Progenitor cell of endocrine pancreas (in vitro differentiated cells): ENCODE measurements at places on chromosomes 12 and 14.

DNA sequence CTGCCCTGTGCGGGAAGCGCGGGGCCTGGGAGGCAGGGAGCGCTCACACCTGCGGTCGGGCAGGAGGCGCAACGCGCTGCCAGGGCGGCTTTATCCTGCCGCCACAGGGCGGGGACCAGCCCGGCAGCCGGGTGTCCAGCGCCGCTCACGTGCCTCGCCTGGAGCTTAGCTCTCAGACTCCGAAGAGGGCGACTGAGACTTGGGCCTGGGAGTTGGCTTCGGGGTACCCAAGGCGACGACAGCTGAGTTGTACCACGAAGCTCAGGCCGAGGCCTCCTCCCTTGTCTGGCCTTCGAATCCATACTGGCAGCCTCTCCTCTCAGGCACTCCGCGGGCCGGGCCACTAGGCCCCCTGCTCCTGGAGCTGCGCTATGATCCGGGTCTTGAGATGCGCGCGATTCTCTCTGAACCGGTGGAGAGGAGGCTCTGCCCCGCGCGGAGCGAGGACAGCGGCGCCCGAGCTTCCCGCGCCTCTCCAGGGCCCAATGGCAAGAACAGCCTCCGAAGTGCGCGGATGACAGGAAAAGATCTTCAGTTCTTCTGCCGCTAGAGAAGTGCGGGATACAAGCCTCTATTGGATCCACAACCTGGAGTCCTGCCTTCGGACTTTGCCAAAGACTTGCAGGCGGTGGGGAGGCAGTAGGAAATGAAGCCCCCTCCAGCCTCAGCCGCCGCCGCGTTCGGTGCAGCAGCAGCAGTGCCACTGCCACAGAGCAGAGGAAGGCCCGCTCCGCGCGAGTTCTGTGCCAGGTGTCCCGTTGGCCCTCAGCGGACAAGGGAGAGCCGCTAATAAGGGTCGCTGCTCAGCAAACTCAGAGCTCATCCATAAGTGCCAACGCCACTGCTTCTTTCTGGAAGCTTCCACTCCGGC lies 6.8 kb downstream of the SIX1 start:
- DNase-seq: peak; percentile 23

DNA sequence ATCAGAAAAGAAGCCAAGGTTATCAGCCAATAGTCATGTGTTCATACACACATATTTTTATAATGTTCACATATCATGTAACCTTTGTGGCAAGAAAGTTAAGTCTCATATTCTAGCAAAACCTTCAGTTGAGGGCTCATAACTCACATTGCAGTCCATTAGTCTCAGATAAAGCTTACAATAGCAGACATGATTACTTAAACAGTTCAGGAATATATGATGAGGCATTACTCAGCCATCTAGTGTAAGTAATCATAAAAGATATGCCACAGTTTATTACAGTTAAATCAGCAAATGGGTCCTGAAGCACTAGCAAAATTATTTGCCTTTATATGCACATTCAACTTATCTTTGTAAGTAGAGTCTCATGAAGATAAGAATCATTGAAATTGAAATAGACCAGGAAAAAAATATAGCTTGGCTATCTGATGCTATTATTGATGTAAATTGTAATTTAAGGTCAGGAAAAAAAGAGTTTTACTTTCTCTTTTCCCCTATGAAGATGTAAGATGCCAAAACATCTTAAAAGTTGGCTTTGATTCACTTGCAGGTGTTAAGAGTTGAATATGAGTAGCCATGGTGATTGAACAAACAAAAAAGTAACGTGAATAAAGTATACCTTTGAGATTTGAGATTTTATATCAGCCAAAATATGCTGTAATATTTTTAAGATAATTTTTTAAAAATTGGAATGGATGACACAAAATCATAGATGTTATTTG lies 537.0 kb downstream of the SLC6A15 start:
- no peak for DNase-seq

GRCh38 chr14:76763096-76764041 lies 2.1 kb downstream of the VASH1 start:
- DNase-seq: no peak

- DNase-seq: no peak
Observed at GRCh38 chr12:2683283-2684025, 111.3 kb upstream of the FKBP4 start.

DNA sequence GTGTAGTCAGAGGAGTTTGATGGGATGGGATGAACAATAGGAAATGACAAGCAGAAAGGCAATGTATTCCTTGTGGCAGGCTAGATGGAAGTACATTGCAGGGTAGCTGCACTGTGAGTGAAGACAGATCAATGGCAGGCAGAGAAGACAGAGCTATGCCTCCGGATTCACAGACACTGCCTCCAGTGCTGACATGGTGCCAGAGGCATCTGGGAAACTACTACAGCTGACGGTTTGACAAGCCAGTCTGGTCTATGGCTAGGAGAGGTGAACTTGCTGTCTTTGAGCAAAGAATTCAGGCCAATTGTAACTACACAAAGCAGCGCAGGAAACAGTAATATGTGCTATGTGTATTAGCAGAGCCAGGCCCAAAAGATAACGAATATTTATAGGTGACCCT lies 193.5 kb downstream of the DIO2 start:
- DNase-seq: no peak

DNA sequence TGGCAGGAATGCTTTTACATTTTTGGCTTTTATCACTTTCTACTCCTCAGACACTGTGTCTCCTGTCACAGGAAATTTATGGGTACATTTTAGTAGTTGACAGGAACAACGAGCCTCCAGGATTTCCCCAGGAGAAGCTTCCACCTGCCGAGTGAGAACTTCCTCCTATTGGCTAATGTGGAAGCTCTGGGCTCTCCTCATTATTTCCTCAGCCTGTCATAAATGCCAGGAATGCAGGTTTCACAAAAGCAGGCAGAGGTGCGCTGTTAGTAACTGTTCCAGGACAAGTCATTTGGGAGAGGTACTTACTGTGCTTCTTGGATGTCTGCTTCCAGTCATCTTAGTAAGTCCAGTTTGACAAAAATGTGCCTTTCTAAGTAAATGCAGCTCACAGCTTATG lies 19.1 kb upstream of the DCP1B start:
- DNase-seq: no peak

GRCh38 chr14:71465316-71465715 lies 466.9 kb upstream of the RGS6 start:
- no peak for DNase-seq

- DNase-seq: no peak
Observed at GRCh38 chr12:91383099-91383498, 200.5 kb upstream of the DCN start.

DNA sequence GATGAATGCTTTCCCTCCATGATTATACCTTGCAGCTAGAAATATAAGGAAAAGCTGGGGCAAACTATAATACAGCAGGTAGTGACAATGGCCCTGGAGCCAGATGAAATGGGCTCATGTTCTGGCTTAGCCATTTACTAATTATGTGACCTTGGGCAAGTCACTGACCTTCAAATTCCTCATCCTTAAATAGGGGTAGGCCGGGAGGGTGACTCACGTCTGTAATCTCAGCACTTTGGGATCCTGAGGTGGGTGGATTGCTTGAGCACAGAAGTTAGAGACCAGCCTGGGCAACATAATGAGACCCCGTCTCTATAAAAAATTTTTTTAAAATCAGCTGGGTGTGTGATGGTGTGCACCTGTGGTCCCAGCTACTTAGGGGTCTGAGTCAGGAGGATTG lies 155.4 kb downstream of the C12orf75 start:
- DNase-seq: no peak
